Chondrocyte (in vitro differentiated cells): ENCODE measurements at places on chromosomes 5 and 9. TPM values are rescaled to one million over a fixed set of nuclear protein-coding genes. Genes with fewer than 3 reads are reported as not detected.

The KIF20A gene
- total RNA-seq: 5.2 to 15.9 TPM (median 14.3 TPM) in 3 replicates

The BARX1 gene
- 0.77 to 6.7 TPM (median 2.1 TPM) in 3 replicates for total RNA-seq

GRCh38 chr9:103702572-103702971 is 391.5 kb upstream of the SMC2 start:
- H3K27ac ChIP-seq: no peak overlapping the region
- H3K27me3 ChIP-seq: peaks cover 3% of the 10 kb centered on the region
- no peaks in the 10 kb centered on the region for H3K4me1 ChIP-seq
- H3K4me3 ChIP-seq: no peak overlapping the region
- no peaks in the 10 kb centered on the region for H3K36me3 ChIP-seq

GRCh38 chr5:133758641-133759040 is 146.3 kb upstream of the FSTL4 start:
- peaks cover 1% of the 10 kb centered on the region for H3K27me3 ChIP-seq
- H3K36me3 ChIP-seq: no peaks in the 10 kb centered on the region
- no peak overlapping the region for H3K4me3 ChIP-seq
- H3K4me1 ChIP-seq: peaks cover 4% of the 10 kb centered on the region
- no peak overlapping the region for H3K27ac ChIP-seq

- no peaks in the 10 kb centered on the region for H3K36me3 ChIP-seq
- H3K27ac ChIP-seq: no peak overlapping the region
- H3K4me1 ChIP-seq: no peaks in the 10 kb centered on the region
- H3K4me3 ChIP-seq: no peak overlapping the region
Measured at GRCh38 chr5:170469414-170469813, 34.4 kb upstream of the KCNIP1 start.

The GALNT12 gene
- total RNA-seq: 0.34 to 0.55 TPM in 2 of 3 replicates, not detected in the other

The SLF1 gene
- total RNA-seq: 2.6 to 5.4 TPM (median 3.9 TPM) in 3 replicates
